Stomach (tissue), 19 donors: ENCODE measurements at places on chromosomes 5 and 9.

GRCh38 chr5:78719504-78720219, 71.1 kb upstream of the LHFPL2 start:
- DNase-seq, result no peak

DNA sequence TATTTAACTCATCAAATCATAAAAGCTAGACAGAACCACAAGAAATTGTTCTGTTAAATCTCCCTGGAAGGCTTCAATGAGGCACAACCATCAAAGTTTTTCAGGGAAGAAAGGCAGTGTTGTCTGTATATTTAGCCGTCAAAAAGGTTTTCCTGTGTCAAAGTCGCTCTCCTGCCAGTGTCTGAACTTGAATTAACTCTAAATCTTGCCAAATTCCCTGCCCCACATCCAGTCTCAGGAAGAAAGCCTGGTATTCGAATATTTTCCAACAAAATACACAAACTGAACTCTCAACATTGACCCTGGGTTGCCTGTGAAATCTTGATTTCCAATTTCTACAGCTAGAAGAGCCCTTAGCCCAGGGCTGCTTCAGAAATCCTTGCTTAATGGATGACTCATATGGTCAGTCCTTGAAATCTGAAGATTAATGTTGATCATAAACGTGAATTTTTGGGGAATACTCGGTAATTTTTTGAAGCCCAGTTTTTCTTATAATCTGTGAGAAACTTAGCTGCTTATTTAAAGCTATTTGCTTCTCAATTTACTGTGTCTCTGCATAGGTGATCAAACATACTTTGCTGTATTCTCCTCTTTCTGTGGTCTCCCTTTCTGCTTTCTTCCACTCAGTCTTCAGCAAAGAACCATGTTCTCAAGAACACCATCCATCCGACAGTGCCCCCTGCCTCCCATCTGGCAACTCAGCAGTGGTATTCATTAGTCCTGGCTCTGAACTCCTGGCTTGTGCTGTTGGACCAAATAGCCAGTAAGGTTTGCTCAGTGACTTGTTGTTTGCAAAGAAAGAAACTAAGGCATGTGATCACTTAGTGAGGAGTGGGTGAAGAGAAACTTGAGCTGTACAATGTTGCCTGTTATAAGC, 58.9 kb downstream of the NREP start:
- DNase-seq, result no peak

- DNase-seq, result no peak
These were observed 2.7 kb upstream of the ITK start for GRCh38 chr5:157177953-157178352.

DNA sequence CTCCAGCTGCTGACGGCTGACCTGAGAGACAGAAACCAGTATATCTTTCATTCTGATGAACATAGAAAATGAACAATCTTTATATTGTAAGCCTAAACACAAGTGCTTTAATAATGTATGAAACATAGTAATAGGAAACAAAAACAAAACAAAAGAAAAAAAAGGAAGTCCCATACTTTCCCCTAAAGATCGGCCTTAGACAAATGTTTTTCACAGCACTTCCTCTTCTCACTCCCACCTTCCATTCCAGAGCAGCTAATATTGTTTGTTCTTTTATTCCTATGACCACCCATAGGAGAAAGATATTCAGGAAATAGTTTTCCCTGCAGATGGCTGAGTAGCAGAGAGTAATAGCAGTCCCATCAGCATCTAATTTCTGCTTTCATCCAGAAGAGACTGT, 194.4 kb upstream of the SLC27A6 start:
- no peak for DNase-seq

DNA sequence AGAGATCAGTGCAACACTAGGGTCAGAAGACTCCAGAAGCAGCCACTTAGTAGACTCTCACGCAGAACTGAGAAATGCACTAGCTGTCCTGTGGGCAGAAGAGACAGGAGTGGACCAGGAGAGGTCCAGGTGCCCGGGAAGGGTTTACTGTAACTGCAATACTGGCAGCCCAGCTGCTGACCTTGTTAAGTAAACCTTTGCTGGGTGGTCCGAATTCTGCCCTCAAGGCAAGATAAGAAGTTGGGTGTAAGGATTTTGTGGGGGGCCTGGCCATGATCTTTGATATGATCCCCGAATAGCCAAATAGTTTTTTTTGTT, 91.3 kb downstream of the PDE6A start:
- no peak for DNase-seq
